NCI-H1436 (cell line): ENCODE measurements at places on chromosomes 11 and 22.

DNA sequence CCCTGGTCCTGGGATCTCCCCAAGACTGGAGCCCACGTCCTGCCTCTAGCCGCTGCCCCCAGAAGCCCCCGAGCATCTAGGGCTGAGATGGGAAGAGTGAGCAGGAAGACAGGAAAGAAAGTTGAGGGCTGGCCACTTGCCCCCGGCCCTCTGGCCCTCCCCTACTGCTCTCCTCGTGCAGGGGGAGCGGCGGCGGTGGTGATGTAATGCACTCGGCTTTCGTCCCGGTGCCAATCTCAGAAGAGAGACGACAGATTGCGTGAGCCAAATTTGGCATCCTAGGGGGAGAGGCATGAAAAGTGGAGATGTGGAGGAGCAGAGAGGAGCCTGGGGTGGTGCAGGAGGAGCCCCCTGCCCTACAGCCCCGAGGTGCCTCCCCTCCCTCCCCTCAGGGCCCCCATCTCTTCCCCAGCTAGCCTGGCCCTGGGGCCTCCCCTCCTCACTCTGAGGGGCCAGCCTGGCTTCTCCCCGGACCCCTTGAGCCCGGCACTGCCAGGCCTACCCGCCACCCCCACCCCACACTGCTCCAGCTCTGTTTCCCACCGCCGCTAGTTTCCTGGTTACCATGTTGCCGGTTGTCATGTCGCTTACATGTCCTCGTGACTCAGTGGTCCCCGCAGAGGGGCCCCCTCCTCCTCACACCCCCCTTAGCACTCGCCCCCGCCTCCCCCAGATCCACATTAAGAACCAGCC is 2.5 kb downstream of the KCNJ4 start:
- DNase-seq: no peak

DNA sequence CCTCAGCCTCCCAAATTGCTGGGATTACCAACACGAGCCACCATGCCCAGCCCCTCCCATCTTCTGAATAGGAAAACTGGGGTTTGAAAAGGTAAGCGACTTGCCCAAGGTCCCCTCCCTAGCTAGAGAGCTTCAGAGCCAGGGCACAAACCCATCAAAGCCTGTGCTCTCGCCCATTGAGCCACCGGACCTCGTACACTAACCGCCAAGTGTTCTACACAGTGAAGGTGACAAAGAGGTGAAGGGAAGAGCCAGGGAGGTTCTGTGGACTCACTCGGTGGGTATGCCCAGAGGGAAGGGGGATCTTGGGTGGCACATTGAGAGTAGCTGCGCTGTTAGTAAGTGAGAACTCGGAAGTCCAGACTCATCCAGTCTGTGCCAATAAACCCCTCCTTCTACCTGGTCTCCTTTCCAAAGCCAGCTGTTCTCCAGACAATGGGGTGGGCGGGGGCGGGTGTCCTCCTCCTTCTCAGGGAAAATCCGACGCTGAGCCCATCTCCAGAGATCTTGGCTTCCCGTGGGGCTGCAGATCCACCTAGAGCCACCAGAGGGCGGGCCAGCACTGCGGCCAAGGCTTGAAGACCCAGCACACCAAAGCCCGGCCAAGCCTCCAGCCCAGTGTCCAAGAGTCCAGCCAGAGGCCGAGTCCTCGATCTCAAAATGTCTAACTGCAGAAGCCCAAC is 3.2 kb upstream of the RTN4RL2 start:
- DNase-seq: peak; percentile 57

- DNase-seq: no peak
Measured at GRCh38 chr11:72996959-72997358, 145.2 kb downstream of the FCHSD2 start.

DNA sequence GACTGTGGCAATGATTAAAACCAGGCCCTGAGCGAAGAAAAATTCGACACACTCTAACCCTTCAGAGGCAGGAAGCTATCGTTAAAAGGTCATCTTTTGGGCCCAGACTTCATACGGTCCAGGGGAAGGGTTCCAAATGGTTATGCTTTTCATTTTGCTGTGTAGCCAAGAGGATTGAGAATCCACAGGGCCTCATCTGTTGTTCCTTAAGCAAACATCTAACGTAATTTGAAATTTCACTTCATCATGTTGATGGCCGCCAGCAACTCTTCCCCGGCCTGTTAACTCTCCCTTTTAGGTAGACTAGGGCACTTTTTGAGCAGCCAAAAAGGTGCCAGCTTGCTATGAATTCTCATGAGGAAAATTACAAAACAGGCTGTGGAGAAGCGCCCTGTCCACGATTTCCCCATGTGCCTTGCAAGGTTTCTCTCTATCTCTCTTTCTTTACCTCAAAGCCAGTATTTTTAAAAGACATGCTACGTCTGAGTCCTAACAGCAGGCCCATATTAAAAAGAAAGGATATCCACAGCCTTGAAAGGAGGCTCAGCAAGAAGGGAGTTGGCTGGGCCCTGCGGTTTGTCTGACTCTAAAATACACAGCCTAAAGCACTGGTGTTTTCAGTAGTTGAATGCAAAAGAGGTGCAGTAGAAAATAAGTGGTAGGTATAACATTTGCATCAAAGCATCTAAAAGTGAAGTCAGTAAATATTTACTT is 356.3 kb upstream of the NARS2 start:
- no peak for DNase-seq
